T-helper 17 cell (primary cell): ENCODE measurements at places on chromosomes 2 and 18. TPM values are rescaled to one million over a fixed set of nuclear protein-coding genes. Genes with fewer than 3 reads are reported as not detected.

GRCh38 chr2:181258720-181259119, 198.5 kb upstream of the ITGA4 start:
- DNase-seq: no peak

DNA sequence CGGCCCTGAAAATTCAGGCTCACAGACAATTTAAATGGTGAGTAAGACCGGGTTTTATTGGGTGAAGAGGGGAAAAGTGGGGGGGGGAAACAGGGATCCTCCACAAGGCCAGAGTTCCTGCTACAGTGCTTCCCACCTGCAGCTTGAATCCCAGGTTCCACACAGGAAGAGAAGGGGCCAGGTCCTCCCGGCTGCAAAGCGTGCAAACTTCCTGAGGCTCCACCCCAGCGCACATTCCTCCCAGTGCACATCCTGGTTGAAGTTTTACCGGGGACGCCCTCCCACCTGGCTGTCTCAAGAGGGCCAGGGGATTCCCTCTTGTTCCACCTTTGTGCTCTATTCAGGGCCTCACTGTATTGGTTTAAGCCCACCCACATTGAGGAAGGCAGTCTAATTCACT, 347.7 kb upstream of the REG3G start:
- no peak for DNase-seq

DNA sequence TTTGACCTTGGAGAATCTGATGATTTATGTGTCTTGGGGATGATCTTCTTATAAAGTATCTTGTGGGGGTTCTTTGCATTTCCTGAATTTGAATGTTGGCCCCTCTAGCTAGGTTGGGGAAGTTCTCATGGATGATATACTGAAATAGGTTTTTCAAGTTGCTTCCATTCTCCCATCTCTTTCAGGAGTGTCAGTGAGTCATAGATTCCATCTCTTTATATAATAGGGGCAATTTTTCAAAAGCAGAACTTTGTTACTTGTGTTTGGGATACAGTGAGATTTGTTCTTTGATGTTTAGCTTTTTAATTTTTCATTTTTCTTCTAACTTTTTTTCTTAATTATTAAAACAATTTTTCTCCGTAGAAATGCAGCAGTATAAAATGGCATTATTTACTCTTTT, 19.4 kb downstream of the TMEM87B start:
- DNase-seq: no peak

DNA sequence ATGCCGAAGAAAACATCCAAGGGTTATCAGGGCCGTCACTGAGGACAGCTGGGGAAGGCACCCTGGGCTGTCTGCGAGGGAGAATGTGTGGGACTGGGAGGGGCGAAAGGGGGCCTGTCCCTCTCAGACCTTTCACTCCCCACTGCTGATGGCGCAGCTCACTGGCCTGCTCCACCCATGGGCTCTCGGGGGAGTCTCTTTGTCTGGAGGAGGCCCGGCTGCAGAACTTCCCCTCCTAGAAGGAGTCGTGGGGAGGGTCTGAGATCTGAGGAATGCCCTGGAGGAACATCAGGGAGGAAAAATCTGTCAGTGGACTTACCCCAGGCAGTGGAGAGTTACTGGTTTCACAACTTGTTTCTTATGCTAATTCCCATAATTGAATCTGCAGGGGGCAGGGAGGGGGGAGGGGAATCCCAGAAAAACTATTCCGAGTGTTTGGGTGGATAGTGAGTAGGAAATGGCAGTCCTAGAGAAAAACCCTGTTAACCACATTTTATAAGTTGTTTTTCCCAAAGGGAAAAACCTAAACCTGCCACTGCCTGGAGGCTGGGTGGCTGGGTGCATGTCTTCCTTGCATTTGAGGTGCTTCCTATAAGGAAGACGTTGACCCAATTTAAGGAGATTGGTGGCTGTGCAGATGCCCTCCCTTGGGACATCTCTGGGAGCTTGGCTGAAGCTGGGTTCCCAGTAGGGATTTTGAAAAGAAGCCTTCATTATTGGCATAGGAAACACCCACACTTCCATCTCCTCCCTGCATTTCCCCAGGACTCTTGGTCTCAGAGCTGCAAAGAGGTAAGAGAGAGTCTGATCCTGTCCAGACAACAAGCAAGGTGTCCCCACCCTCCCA, 11.7 kb upstream of the SEMA4C start:
- DNase-seq: no peak

GRCh38 chr2:108388045-108388444, 10.3 kb downstream of the SULT1C4 start:
- no peak for DNase-seq

DNA sequence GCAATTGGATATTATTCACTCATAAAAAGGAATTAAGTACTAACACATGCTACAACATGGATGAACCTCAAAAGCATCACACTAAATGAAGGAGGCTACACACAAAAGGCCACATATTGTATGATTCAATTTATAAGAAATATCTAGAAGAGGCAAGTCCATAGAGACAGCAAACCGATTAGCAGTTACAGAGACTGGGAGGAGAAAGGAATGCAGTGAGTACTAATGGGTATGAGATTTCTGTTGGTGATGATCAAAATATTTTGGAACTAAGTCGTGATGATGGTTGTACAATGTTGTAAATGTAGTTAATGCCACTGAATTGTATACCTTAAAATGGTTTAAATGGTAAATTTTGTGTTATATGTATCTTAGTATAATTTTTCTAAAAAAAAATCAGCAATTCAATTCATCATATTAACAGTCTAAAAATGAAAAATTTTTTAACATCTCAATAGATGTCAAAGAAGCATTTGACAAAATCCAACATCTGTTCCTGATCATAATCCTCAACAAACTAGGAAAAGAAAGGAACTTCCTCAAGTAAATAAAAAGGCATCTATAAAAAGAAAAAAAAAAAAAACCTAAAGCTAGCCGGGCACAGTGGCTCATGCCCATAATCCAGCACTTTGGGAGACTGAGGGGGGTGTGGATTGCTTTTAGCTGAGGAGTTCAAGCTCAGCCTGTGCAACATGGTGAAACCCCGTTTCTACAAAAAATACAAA, 98.1 kb downstream of the TGIF1 start:
- DNase-seq: no peak

- DNase-seq: no peak
These were observed 72.1 kb downstream of the CAMKMT start for GRCh38 chr2:44433895-44434294.

GRCh38 chr2:190891372-190891771, 10.8 kb downstream of the GLS start:
- DNase-seq: no peak

DNA sequence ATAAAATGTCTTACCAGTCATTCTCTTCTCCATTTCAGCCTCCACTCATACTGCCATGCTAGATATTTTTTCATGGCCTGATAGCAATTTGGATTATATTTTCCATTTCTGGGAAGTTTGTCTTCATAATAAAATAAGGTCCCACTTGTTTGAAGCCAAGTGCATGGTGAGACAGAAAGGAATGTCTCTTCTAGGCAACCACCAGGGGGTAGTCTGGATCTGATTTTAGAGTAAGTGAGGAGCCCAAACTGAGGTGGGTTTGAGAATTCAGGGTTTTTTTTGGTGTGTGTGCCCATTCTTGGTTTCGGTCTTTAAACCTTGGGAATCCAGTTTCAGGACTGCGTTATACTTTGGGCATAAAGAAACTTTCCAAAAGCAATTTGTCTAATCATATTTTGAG, 315.5 kb downstream of the RPRM start:
- no peak for DNase-seq

- no peak for DNase-seq
These were observed 336.5 kb downstream of the TNS1 start for GRCh38 chr2:217666338-217666737.

- no peak for DNase-seq
These were observed 137.5 kb downstream of the PHLPP1 start for GRCh38 chr18:62852851-62853250.

NEDD4L gene
- total RNA-seq: 9.8 TPM

XIRP2 gene
- 1.2 TPM for total RNA-seq

FAP gene
- total RNA-seq: not detected

C2orf81 gene
- 3.3 TPM for total RNA-seq

ANKRD53 gene
- 0.80 TPM for total RNA-seq

ANXA4 gene
- 11.4 TPM for total RNA-seq

RND3 gene
- total RNA-seq: not detected
